ENCODE measurements at places on chromosomes 12 and 14. TPM values are rescaled to one million over a fixed set of nuclear protein-coding genes. Genes with fewer than 3 reads are reported as not detected.
A peak's percentile ranks its signal among the peaks of the same experiment; 100 is the strongest.

Gene VWF
- 1.3 TPM for total RNA-seq

Gene SSTR1
- not detected for total RNA-seq

DNA sequence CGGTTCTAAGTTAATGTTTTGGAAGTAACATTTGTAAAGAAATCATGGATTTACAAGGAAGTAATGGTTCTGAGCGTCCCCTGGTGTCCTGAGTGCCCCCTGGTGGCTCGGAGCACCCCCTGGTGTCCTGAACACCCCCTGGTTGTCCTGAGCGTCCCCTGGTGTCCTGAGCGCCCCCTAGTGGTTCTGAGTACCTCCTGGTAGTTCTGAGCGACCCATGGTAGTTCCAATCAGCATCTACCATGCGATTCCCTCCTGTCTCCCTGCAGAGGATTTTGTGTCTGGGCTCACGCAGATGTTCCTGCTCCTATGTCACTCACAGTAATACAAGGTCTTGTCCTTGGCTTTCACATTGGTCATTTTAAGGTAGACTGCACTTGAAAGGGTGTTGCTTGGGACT, 1352.9 kb downstream of the TMEM121 start:
- H3K36me3 ChIP-seq: no peaks in the 10 kb centered on the region
- no peaks in the 10 kb centered on the region for H3K4me1 ChIP-seq
- peak; percentile 73 for DNase-seq
- peaks cover 9% of the 10 kb centered on the region for H3K27me3 ChIP-seq
- no peak overlapping the region for H3K27ac ChIP-seq
- H3K4me3 ChIP-seq: no peak overlapping the region

DNA sequence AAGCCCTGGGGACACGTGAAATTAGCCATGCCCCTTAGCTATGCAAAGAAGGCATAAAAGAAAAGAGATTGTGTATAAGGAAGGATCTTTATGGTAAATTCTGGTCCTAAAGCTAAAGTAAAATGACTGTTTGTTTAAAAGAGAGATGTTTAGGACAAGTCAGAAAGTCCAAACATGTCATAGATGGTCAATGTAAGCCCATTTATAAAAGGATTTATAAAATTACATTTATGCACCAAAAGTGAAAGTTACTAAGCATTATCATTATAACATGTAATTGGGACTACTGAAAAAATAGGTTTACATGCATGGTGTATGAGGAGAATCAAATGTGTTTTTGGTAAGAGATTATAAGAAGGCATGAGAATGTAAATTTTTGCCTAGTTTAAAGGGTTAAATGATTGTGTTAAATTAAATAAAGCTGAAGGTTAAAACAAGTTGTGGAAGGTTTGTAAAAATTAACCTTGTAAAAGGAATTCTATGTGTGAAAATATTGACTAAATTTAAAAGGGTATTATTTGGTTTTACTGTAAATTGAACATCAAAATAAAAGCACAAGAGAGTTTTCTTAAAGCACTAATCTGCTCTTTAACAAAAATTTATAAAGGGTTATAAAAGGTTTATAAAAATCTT, 50.4 kb upstream of the TSPAN8 start:
- no peak for DNase-seq
- H3K27me3 ChIP-seq: no peaks in the 10 kb centered on the region
- H3K4me3 ChIP-seq: no peak overlapping the region
- no peak overlapping the region for H3K27ac ChIP-seq
- H3K36me3 ChIP-seq: no peaks in the 10 kb centered on the region
- no peaks in the 10 kb centered on the region for H3K4me1 ChIP-seq

Gene CNTN1
- total RNA-seq: not detected

DNA sequence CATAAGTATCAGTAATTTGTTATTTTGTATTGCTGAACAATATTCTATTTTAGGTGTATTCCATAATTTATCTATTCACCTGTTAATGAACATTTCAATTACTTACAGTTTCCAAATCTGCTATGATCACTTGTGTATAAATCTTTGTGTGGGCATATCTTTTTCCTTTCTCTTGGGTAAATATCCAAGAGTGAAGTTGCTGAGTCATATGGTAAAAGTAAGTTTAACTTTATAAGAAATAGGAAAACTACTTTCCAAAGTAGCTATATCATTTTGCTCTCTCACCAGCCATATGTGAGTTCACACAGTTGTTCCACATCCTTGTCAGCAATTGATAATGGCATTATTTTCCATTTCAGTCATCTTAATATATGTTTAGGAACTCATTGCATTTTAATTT, 66.6 kb upstream of the KITLG start:
- H3K36me3 ChIP-seq: no peaks in the 10 kb centered on the region
- H3K27me3 ChIP-seq: no peaks in the 10 kb centered on the region
- no peak for DNase-seq
- no peak overlapping the region for H3K27ac ChIP-seq
- no peak overlapping the region for H3K4me3 ChIP-seq

DNA sequence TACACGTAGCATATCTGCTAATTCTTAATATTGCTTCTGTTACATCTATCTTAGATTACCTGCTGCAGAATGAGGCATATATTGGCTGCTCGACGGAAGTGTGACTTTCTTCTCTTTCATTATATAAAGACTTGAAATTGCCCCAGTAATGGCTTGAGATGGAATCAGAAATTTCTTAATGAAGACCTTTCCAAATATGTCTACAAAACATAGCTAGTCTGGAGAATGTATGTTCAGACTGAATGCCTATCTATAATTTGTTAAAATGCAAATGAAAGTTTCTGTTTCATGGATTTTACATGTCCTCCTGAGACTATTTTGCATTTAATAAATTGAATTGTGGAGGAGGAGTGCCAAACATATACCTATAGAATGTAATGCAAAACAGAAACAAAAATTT, at the start of gene TAS2R10:
Gene TAS2R10 (minus strand): TSS at position 101 of the 400 bp plus-strand sequence. CDS start 89 bp downstream, at position 12.
- H3K4me3 ChIP-seq: no peak within 1 kb of the TSS
- H3K4me1 ChIP-seq: no peaks in the 10 kb centered on the region
- no peak within 1 kb of the TSS for H3K27ac ChIP-seq
- H3K36me3 ChIP-seq: no peaks in the 10 kb centered on the region

Gene AQP2
- not detected for total RNA-seq

DNA sequence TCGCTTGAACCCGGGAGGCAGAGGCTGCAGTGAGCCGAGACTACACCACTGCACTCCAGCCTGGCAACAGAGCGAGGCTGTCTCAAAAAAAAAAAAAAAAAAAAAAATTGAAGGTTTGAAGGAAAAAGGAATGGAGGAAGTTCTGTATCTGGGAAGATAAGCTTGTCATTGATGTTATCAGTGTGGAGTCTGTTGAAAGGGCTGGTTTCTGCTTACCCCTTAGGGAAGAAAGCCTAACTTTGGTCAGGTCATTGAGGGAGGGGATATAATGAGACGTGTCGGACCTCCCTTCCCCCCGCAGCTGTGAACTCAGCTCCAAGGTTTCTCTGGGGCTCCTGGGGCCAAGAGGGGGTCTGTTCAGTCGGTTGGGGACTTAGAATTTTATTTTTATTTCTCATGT, 16.4 kb downstream of the DAO start:
- H3K27ac ChIP-seq: no peak overlapping the region
- no peaks in the 10 kb centered on the region for H3K4me1 ChIP-seq
- H3K4me3 ChIP-seq: no peak overlapping the region
- H3K36me3 ChIP-seq: no peaks in the 10 kb centered on the region
- no peak for DNase-seq

Gene TAS2R30
- total RNA-seq: 7.2 TPM
